ENCODE measurements at places on chromosomes 6 and 20.

GRCh38 chr6:168916576-168917211 is 337.0 kb downstream of the THBS2 start:
- ATAC-seq = no peak

DNA sequence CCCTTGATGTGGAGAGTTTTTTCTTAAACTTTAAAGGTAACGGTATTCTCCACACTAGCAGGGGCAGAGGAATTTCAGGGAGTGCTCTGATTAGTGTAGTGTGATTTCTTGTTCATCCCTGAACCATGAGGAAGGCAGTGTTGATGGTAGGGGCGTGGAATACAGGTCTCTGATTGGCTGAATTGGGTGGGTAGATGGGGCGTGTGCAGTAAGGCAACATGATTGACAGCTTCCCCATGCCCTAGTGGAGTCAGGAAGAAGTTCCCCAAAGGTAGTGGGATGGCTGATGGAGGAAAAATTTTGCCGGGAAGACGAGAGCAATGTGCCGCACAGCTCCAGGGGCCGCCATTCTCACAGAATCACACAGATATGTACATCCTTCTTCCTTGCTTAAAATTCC is 97.4 kb upstream of the SALL4 start:
- ATAC-seq = no peak

- ATAC-seq = no peak
These were observed 195.3 kb downstream of the UTRN start for GRCh38 chr6:144480473-144480872.

DNA sequence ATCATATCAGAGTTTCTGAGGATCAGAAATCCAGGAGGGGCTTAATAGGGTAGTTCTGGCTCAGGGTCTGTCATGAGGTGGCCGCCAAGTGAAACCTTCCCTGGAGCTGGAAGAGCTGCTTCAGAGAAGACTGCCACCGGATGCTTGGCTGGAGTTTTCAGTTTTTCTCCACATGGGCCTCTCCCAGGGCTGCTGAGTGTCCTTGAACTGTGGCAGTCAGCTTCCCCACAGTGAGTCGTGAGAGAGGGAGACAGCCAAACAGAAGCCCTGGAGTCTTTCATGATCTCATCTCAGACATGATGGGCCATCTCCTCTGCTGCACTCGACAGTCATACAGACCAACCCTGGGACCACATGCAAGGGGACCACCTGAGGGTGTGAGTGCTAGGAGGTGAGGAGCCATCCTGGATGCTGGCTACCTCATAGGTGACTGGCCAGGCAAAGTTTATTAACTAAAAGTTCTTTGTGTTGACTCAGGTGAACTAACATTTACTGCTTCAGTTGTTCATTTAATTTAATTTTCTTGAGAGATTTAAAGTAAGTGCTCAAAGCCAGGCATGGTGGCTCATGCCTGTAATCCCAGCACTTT is 71.5 kb downstream of the SHLD1 start:
- no peak for ATAC-seq

DNA sequence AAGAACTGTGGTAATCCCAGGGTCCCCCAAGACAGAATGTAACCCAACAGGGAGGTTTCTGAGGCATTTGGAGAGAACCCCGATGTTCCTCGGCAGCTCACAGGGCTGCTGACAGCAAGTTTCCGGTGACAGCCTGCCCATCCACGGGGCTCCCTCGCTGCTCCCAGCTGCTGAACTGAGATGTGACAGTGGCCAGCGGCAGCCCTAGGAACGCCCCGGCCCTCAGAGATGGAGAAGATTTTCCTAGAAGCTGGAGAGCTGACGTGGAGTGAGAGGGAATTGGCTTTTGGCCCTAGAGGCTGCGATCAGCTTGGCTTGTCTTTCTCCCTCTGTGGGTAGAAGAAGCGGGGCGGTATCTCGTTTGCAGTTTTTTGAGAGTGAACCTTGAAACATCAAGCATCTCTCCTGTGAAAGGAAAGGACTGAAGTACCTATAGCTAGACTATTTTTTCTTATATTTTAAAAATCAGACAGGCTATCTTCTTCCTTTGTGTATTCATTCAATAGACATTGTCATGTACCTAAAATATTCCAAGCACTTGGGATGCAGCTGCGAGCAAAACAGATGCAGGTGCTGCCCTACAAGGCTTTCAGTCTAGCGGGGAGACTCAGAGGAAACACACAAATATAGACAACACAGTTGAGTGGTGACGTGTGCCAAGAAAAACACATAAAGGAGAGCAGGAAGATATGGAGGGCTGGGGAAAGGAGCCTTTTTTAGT is 28.4 kb upstream of the NFATC2 start:
- no peak for ATAC-seq

GRCh38 chr20:63370618-63371187 is 9.6 kb upstream of the CHRNA4 start:
- no peak for ATAC-seq

All from stimulated activated memory B cell treated with anti-CD40 and anti-IgM and Interleukin-4, amounts not matched to agents 10 μg/mL and 1 μg/mL and 100 μg/mL, for 72 hours (primary cell).